ENCODE measurements at places on chromosomes 6 and 20. TPM values are rescaled to one million over a fixed set of nuclear protein-coding genes. Genes with fewer than 3 reads are reported as not detected.
A peak's percentile ranks its signal among the peaks of the same experiment; 100 is the strongest.

Gene IL17A
- total RNA-seq, result not detected

- DNase-seq, result no peak
Observed at GRCh38 chr6:147211349-147211748, 7.1 kb downstream of the STXBP5 start.

GRCh38 chr6:1849691-1850090 lies 240.0 kb downstream of the FOXC1 start:
- DNase-seq, result no peak

Gene RAD21L1
- not detected for total RNA-seq

DNA sequence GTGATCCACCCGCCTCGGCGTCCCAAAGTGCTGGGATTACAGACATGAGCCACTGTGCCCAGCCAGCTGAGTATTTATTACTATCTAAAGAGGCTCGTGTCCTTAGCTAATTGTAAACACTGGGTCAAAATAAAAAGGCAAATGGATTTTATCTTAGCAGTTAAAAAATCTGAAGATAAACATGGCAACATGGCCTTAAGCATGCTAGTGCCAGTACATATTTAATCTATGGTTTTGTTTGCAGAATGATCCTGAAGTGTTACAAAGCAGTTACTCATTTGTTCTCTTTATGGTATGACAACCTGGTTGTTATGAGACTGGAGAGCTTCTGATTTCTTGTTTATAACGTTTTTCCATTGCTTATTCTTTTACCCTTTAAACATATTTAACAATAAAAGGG lies 3.9 kb upstream of the KIAA0408 start:
- no peak for DNase-seq

DNA sequence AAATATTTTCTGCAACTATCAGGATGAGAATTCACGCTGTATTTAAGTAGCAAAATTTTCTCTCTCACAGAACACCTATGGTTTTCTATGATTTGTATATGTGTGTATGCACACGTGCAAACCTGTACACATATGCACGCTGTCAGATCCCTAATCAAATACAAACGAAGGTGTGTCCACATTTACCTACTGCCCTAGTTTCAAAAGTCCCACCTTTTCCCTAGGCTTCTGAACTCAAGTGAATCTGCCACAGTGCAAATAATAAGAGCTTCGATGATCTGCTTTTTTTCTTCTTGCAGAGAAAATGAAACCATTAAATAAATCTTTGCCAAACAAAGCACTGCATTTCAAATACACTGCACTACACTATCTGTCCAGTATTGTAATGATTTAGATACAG lies 6.5 kb downstream of the HIVEP2 start:
- DNase-seq, result no peak

GRCh38 chr6:25637960-25638434 lies 14.0 kb upstream of the SCGN start:
- no peak for DNase-seq

GRCh38 chr20:36084897-36085613 lies 69.5 kb upstream of the EPB41L1 start:
- DNase-seq, result peak; percentile 48

Gene BACH2
- total RNA-seq, result 1.3 TPM

- no peak for DNase-seq
Observed at GRCh38 chr6:91031581-91031980, 444.7 kb upstream of the MAP3K7 start.

Gene PGK2
- not detected for total RNA-seq

DNA sequence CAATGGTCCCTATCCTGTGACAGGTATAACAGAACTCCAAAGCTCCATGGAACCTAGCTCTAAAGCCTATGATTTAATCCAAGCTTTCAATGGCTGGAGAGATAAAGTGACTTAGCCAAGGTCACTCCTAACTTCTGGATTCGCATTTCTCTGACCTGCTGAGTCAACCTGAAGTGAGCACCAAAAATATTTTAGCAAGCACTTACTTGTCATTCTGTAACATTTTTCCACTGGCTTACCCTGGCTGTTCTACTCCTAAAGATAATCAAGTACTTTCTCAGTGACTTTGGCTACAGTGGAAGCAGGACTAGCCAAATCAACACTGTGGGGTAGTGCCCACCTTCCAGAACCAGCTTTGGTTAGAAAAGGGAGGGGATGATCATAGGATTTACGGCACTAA lies 188.3 kb downstream of the OGFRL1 start:
- no peak for DNase-seq

DNA sequence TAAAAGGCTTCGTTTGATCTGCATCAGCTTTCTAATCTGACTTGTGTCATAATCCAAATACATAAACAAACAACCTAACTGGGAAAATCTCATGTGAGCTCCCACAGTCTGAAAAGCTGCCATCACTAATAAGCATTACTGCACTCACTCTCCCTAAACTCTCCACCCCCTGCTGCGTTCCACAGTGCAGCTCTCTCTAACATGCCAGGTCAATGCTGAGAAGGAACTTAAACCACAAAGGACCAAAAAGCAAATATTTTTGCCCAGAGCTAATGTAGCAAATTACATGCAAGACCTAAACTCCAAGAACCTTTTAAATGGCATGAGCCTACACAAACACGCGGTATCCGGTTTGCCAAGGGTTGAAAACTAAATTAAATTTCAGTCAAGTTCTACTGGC lies 542.3 kb upstream of the JARID2 start:
- DNase-seq, result no peak

- DNase-seq, result no peak
Observed at GRCh38 chr20:42027746-42028268, 409.6 kb upstream of the CHD6 start.

GRCh38 chr6:89410788-89411144 lies 1.3 kb downstream of the RRAGD start:
- no peak for DNase-seq

GRCh38 chr6:26140254-26140966 lies 53.2 kb downstream of the HFE start:
- peak; percentile 68 for DNase-seq

DNA sequence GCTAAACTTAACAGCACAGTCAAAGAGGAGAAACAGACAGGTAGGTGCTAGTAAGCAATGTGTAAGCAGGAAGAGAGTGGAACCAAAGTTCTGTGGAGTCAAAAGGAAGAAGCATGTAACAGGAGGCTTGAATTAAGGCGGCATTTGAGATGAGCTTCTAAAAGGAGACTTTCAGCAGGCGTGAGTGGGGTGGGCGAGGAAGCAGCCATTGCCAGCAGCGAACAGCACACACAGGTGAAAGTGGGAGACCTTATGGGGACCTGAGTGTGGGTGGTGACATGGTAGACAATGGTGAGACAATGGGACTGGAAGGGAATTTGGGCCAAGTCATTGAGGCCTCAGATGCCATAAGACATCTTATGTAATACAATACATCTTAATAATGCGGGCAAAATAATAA lies 195.0 kb downstream of the PAX1 start:
- DNase-seq, result no peak

Data from dermis blood vessel endothelial cell (primary cell).